ENCODE measurements at places on chromosomes 16 and 17. TPM values are rescaled to one million over a fixed set of nuclear protein-coding genes. Genes with fewer than 3 reads are reported as not detected.

The BEAN1 gene
- total RNA-seq: 0.48 TPM

The ALDH3A1 gene
- total RNA-seq: 1,906 TPM

The AANAT gene
- 0.65 TPM for total RNA-seq

The SCNN1B gene
- total RNA-seq: 0.57 TPM

The BORCS6 gene
- total RNA-seq: 6.4 TPM

The DNAH9 gene
- total RNA-seq: not detected

The FNDC8 gene
- total RNA-seq: not detected

GRCh38 chr17:29560316-29560715 is 6.5 kb downstream of the ABHD15 start:
- H3K27me3 ChIP-seq: no peaks in the 10 kb centered on the region
- no peaks in the 10 kb centered on the region for H3K36me3 ChIP-seq
- no peak overlapping the region for H3K4me3 ChIP-seq
- no peak for DNase-seq
- no peak overlapping the region for H3K27ac ChIP-seq

GRCh38 chr17:58375256-58375655 is 23.3 kb upstream of the SUPT4H1 start:
- no peaks in the 10 kb centered on the region for H3K36me3 ChIP-seq
- peaks cover 23% of the 10 kb centered on the region for H3K4me1 ChIP-seq
- H3K27me3 ChIP-seq: peaks cover 8% of the 10 kb centered on the region
- no peak overlapping the region for H3K4me3 ChIP-seq
- no peak overlapping the region for H3K27ac ChIP-seq

GRCh38 chr17:18300725-18301480 is 13.9 kb downstream of the TOP3A start:
- DNase-seq: no peak
- 0 out of 2 replicates have a peak, but pooled peaks cover 18% of the 10 kb centered on the region for H3K36me3 ChIP-seq
- no peaks in the 10 kb centered on the region for H3K4me1 ChIP-seq
- H3K4me3 ChIP-seq: no peak overlapping the region

DNA sequence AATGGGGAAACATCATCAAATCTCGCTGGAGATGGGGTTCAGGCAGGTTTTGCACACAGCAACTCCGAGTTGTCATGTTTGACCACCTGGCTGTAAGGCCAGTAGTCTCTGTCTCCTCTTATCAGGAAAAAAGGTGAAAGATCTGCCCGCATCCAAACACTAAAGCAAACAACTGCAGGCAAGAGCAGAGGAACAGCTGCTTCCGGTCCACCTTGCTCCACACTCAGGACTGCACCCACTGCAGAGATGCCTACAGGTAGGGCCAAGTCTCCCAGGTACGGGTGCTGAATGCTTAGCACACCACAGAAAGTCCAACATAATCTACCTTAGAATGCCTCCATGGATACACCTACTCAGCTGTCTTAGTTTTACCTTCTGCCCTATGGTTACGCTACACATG is 7.3 kb downstream of the TEX2 start:
- no peaks in the 10 kb centered on the region for H3K27me3 ChIP-seq
- no peak overlapping the region for H3K27ac ChIP-seq
- H3K4me3 ChIP-seq: no peak overlapping the region
- no peak for DNase-seq
- peaks cover 11% of the 10 kb centered on the region for H3K4me1 ChIP-seq

DNA sequence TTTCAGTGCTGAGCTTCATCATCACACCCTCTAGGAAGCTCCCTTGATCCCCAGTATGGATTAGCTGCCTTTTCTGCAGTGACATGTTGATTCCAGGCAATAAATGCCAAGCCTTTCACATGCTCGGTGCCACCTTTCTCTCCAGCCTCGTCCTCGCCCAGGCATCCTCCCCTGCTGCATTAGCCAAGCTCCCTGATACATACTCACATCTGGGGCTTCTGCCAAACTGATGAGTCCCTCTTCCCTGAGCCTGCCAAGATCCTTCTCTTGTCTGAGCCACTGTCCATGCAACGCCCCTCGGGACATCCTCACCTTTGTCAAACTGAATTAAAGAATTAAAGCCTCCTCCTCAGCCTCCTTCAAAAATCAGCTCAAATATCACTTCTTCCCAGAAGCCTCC is 538.5 kb upstream of the CDH11 start:
- H3K4me3 ChIP-seq: no peak overlapping the region
- H3K4me1 ChIP-seq: no peaks in the 10 kb centered on the region
- DNase-seq: no peak
- H3K27ac ChIP-seq: no peak overlapping the region
- peaks cover 11% of the 10 kb centered on the region for H3K27me3 ChIP-seq

- H3K36me3 ChIP-seq: no peaks in the 10 kb centered on the region
- no peak overlapping the region for H3K27ac ChIP-seq
- peaks cover 36% of the 10 kb centered on the region for H3K4me1 ChIP-seq
Measured at GRCh38 chr17:57366558-57367351, 110.4 kb downstream of the MSI2 start.

GRCh38 chr17:17328251-17328650 is 25.1 kb downstream of the NT5M start:
- no peaks in the 10 kb centered on the region for H3K27me3 ChIP-seq
- no peak overlapping the region for H3K4me3 ChIP-seq
- H3K27ac ChIP-seq: no peak overlapping the region

DNA sequence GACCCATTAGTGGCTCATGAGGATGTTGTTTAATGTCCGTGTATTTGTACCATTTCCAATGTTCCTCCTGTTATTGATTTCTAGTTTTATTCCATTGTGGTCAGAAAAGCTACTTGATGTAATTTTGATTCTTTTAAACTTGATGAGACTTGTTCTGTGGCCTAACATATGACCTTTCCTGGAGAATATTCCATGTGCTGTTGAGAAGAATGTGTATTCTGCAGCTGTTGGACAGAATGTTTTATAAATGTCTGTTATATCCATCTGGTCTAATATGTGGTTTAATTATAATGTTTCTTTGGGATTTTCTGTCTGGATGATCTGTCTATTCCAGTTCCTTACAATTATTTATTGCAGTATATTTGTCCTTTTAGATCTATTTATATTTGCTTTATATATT is 2.9 kb upstream of the ABCA10 start:
- no peak for DNase-seq
- H3K4me1 ChIP-seq: no peaks in the 10 kb centered on the region
- no peaks in the 10 kb centered on the region for H3K27me3 ChIP-seq
- no peak overlapping the region for H3K27ac ChIP-seq

- H3K4me3 ChIP-seq: peak within 1 kb of the TSS; percentile 85
- no peaks in the 10 kb centered on the region for H3K36me3 ChIP-seq
- no peaks in the 10 kb centered on the region for H3K27me3 ChIP-seq
Measured at GRCh38 chr17:76240461-76241203, at the start of gene RNF157. Gene RNF157, minus strand, starts transcription at chr17:76240493. Its CDS starts 253 bp downstream, at chr17:76240240.

DNA sequence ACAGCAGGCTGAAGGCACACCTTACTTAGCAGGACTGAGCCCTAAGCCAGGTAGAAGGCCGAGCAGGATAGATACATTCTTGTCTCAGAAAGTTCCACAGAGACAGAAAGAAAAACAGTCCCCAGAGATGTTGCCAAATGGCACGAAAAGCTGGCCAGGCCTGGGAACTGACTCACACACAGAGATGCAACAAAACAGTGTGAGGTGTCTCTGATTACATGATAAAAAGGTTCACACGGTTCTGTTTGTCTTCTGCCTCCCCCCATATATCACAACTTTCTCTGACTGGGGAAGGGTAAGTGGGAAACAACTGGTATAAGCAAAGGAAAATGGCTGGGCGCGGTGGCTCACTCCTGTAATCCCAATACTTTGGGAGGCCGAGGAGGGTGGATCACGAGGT is 1.7 kb downstream of the WBP2 start:
- H3K27ac ChIP-seq: peak overlapping the region; percentile 79
- H3K36me3 ChIP-seq: peaks cover 15% of the 10 kb centered on the region
- peak; percentile 50 for DNase-seq
- H3K4me3 ChIP-seq: no peak overlapping the region

GRCh38 chr17:69098625-69099024 is 37.9 kb upstream of the ABCA9 start:
- no peaks in the 10 kb centered on the region for H3K36me3 ChIP-seq
- H3K4me3 ChIP-seq: no peak overlapping the region
- no peak overlapping the region for H3K27ac ChIP-seq
- DNase-seq: no peak

GRCh38 chr17:38969281-38969680 is 2.1 kb upstream of the FBXO47 start:
- no peaks in the 10 kb centered on the region for H3K27me3 ChIP-seq
- no peak overlapping the region for H3K27ac ChIP-seq
- H3K4me1 ChIP-seq: no peaks in the 10 kb centered on the region
- H3K4me3 ChIP-seq: no peak overlapping the region
